ENCODE measurements at places on chromosomes 16 and 17.
A peak's percentile ranks its signal among the peaks of the same experiment; 100 is the strongest.

- no peak for DNase-seq
Measured at GRCh38 chr17:16282522-16282921, 65.5 kb downstream of the PIGL start.

DNA sequence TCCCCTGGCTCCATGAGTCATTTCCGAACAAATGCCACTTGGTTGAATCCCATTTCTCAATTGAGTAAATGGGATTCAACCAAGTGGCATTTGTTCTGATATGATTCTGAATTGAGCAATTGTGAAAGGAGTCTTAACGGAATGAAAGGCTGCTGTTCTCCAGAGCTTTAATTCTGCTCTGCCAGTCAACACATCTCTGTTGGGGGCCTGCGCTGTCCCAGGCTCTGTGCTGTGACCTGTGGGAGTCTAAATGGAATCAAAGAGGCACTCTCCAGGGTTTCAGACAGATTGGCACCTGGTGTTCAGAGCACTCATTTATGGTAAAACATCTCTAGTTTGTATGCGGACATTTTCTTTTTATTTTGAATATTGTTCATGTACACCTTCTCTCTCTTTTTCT is 126.2 kb downstream of the WSCD1 start:
- DNase-seq: no peak

DNA sequence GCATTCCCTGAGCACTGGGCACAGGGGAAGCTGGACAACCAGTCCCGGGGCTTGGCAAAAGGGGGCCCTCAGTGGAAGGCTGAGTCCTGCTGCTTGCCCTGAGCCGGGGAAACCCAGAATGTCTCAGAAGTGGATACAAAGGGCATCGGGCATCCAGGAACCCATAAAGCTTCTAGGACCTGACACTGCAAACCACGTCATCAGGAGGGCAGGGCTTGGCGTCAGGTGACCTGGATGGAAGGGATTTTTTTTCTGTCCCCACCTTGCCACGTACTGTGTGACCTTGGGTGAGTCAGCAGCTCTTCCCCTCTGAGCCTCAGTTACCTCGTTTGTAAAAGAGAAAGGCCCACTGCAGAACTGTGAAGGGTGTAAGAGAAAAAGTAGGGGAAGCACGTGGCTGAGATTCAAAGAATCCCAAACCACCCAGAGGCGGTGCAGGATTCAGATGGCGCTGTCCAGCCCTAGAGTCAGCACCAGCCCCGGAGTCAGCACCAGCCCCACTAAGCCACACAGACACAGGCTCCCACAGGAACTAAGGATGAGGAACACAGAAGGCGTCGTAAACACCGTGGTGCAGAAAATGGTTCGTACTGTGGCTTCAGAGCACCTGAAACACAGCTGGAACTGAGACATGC is 53.7 kb downstream of the C16orf95 start:
- DNase-seq: no peak

DNA sequence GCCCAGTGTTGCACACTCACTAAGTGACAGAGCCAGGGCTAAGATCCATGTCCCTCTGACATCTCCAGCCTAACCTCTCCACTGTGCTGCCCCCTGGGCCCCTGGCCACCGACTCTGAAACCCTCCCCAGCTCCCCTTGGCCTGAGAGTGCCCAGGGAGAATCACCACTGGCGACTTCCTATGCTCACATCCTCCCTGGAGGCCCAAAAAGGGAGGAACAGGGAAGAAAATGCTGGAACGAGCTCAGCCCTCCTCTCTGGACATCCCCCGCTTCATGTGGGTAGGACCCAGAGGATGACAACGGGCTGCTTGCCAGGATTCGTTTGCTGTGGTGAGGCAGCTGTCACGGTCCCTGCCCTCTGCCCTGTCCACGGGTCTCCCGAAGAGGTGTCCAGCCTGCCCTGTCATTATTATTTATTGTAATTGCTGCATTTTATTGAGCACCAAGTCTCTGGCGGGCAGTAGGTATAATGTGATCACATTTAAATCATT is 153.5 kb upstream of the RPL38 start:
- DNase-seq: no peak

DNA sequence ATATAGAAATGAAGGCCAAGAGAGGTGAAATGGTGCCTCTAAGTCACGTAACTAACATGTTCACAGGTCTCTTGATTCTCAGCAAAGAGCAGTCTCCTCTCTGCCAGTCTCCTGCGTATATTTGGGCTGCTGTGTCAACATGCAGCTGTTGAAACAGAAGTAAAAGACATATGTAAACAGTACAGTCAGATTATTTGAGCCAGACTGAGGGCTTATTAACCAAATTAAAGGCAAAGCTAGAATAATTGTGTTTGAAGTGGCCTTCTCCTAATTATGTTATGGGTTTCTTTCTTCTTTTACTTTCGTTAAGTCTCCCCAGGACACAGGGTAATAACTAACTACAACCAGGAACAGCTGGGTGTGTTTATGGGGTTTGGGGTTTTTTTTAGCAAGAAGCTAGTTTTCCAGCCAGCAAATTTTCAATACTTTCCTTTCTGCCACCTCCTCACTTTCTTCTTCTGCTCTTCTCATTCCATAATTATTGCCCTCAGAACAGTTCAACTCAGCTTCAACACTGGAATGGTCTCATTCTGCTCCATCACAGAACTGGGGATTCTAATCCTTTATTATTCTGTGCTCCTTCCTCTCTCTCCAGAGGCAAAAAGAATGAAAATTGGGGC is 18.4 kb downstream of the G6PC1 start:
- peak; percentile 84 for DNase-seq

DNA sequence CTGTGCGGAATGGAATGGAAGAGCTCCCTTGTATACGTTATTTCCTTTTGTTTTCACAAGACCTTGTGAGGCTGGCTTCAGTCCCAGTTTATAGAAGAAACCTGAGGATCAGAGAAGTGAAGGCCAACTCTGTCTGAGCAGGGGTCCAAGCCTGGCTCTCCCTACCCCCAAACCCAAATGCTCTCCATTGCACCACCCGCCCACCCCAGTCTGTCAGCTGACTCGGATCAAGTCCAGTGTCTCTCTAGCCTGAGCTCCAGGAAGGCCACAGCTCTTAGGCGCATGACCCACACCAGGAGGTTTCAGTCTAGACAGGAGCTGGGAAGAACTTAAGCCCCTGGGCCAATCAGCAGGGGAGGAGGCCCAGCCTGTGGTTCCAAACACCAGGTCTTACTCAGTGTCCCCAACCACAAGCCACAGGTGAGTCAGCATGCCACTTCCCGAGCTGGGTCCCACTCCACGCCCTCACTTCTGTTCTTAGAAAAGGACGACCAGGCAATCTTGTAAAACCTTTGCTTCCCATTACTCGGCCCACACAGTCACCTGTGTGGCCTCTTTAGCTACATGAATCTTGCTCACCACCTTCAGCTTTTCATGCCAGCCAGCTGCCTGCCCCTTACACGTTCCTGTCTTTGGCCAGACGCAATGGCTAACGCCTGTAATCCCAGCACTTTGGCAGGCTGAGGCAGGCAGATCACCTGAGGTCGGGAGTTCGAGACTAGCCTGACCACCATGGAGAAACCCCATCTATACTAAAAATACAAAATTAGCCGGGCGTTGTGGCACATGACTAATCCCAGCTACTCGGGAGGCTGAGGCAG is 27.8 kb downstream of the TK2 start:
- DNase-seq: peak; percentile 8

- DNase-seq: no peak
Measured at GRCh38 chr16:77332792-77333191, 102.0 kb downstream of the ADAMTS18 start.

DNA sequence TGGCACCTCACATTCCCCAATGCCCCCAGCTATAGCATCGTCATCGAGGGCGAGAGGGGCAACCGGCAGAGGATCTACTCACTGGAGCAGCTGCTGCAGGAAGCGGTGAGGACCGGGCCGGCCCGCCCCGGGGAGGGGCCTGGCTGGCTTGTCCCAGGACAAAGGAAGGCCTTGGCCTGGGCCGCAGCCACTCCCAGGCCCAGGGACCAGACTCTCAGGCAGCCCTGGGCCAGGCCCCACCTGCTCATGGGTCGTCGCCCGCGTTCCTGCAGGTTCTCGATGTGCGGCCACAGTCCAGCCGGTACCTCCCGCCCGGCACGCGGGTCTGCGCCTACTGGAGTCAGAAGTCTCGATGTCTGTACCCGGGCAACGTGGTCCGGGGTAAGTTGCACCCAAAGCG is 53.4 kb downstream of the ACTG1 start:
- DNase-seq: no peak

DNA sequence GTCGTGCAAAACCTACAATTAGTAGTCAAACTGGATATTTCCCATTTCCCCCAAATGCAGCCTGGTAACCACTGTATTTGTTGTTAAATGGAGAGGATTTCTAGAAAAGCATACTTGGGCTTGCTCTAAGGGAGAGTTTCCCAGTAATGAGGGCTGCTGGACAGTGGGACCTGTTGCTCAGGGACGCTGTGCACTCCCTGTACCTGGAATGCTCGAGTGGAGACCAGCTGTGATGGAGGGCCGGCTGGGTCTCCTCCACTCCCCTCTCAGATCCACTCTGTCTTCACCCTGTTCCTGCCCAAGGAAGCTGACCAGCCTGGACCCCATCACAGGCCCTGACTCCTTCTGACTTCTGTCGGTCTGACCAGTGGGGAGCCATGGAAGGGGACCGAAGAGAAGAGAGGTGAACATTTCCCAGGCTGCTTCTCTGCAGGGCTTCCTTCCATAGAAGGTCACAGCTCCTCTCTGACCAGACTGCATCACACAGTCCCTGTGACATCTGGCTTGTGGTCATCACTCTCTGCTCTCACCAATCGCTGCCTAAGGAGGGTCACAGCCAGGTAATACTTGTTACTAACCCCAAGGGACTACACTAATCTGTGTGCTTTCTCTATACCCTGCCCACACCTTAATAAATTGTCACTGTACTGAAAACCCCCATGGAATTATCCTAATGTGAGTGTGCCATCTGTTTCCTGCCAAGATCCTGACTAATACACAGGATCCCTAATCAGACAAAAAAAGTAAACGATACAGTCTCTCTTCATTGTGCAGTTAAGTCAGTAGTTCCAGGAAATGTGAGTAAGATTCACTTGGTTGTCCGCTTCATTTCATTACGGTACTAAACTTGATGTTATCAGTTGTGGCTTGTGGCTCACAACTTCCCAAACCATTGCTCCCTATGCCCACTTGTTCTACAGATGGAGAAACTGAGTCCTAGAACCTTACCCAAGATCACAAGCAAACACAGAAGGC is 102.4 kb downstream of the CCT6B start:
- DNase-seq: no peak

- DNase-seq: no peak
Measured at GRCh38 chr16:49468611-49469310, 95.2 kb downstream of the C16orf78 start.

DNA sequence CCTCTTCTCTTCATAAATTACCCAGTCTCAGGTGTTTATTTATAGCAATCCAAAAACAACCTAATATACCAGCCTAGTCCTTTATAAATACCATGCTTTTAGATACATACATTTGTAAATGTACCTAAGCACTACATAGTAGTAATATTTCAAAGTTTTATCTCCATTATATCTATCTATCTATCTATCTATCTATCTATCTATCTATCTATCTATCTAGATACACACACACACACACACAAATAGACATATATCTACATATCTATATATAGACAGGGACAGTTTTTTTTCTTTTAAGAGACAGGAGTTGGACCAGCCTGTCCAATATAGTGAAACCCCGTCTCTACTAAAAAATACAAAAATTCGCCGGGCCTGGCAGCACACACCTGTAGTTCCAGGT is 5.8 kb downstream of the CEP20 start:
- DNase-seq: no peak

DNA sequence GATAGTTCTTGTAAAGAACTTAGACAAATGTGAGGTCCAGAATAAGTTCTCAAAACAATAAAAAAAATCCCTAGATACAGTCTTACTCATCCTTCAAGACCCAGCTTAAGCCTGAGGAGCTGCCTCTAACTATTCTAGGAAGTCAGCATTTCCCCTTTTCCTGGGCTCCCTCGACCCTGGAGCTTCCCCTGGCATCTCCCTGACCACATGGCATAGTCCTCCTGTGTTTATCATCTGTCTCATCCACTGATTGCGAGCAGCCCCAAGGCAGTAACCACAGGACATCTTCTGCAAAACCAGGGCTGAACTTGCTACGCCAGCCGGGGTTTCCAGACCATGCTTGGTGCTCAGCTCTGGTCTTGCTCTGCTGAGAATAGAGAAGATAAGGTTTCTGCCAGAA is 36.7 kb upstream of the NLRP1 start:
- DNase-seq: no peak

- DNase-seq: no peak
Measured at GRCh38 chr16:31899505-31899904, 25.9 kb downstream of the ZNF267 start.

DNA sequence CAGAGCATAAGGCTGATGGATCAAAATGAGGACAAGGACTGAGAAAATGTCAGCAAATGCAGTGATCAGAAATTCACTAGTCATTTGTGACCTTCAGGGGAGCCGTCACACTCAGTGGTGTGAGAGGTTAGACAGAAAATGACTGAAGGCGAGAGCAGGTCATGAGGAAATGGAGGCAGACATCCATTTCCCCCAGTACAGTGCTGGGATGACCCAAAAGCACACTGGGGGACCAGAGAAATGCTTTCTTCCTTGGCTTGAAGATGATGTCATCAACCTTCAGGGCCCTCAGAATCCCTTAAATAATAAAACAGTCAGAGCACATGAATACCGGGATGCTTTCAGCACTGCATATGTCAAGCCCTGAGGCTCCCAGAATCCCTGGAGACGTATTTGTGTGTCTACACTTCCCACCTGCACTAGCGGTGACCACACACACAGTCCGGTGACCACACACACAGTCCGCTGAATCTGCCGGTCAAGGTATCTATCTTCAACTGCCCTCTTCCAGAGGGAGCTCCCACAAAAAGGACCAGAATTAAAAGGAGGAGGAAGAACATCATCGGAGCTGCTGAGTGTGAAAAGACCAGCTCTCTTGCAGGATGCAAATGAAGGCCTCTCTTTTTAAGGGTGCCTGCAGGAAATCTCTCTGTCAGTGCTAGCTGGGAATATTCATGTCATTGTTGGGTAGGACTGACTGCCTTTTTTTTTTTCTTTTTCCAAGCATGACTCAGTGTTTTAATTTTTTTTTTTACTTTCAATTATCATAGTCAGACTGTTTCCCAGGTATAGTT is 8.2 kb downstream of the UBE2O start:
- DNase-seq: peak; percentile 22

DNA sequence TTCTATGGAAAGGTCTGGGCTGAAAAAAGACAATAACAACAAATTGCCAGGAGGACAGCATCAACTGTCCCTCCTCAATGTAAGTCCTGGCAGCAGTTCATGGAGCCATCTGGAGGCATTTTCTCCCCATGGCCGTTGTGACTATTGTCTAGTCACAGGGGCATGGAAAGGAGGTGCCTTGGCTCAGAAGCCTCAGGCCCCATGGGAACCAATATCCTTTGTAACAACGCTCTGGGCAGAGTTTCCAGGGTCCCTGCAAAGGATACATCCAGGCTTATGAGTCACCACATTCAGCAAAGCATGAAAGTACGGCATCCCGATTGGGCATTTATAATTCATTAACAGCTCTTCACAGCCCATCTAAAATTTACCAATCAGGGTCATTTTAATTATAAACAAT is 85.2 kb downstream of the GLG1 start:
- no peak for DNase-seq

- no peak for DNase-seq
Measured at GRCh38 chr16:78389009-78389498, 289.6 kb downstream of the WWOX start.
